ENCODE measurements at places on chromosomes 6 and 20. TPM values are rescaled to one million over a fixed set of nuclear protein-coding genes. Genes with fewer than 3 reads are reported as not detected.

The RPP40 gene
- 16.0 TPM for total RNA-seq

- DNase-seq, result no peak
These were observed 21.2 kb upstream of the NOP56 start for GRCh38 chr20:2631228-2631627.

GRCh38 chr6:36111526-36111925, 18.8 kb upstream of the MAPK13 start:
- no peak for DNase-seq

GRCh38 chr20:57582432-57583288, 21.8 kb downstream of the PCK1 start:
- no peak for DNase-seq

DNA sequence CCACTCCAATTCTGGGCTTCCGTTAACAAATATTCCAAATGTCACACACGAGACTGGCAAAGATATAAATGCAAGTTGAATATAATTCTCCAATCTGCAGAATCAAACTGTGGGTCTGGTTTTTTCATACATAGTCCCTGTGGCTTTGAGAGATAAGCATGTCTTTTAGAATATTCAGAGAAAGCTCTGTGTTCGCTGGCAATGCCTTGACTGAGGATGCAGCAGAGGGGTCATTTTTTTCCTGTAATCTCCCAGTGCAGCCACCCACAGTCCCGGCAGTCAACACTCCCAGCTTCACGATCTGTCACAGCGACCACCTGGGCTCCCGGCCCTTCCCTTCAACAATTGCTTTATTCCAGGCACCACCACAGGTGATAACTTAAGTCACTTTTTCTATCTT, 30.5 kb downstream of the MUC22 start:
- no peak for DNase-seq

- no peak for DNase-seq
These were observed 169.3 kb upstream of the BTBD3 start for GRCh38 chr20:11748436-11748835.

- DNase-seq, result no peak
These were observed 81.7 kb upstream of the NFATC2 start for GRCh38 chr20:51624157-51624731.

DNA sequence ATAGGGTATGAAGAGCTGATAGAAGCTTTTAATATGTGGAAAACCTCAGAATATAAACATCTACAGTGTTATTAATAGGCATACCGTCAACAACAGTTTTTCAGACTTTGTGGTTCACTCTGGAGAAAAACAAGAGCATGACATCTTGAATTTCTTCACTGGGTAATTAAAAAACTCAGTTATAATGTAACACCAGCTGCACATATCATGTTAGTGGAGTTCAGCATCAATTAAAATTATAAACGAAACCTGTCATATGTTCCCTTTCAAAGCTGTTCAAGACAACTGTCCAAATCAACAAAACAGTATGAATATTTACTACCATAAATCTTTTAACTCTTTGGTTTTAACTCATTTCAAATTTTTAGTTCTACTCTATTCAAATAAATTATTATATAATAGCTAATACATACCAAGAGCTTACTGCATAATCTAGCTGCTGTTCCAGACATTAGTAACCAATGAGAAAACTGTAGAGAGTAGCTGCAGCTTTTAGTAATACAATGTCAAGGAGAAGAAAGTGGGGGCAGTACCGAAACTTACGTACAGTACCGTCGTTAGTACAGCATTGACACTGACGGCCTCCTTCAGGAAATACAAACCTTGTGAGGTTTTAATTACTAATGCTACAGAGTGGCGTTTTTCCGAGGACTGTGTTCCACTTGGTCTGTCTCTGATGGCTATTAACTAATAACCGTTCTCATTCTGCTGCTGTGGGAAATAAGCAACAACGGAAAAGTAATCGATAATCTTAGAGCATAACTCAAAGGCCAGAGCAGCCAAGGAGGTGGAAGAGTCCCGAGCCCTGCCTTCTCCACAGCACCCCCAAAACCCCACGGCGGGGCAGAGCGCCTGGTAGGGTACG, 532 bp upstream of the PM20D2 start:
- DNase-seq, result no peak

- DNase-seq, result peak; percentile 2
These were observed 520 bp downstream of the SLC24A3 start for GRCh38 chr20:19212821-19213502.

DNA sequence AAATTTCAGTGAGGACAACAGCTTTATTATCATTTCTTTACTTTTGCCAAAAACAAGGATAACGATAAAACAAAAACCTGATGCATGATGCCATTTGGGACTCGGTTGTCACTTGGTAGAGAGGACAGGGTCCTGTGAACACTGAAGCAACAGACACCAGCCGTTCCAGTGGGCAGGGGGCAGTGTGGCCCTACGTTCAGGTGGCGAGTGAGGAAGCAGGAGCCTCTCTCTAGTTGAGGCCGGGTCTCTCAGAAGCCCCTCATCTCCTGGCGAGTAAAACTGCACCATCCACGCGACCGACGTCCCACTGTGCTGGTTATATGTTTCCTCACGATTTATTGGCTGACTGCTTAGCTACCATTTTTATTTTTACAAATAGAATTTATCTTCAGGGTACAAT, 231.6 kb downstream of the THBS2 start:
- no peak for DNase-seq

The ATAT1 gene
- 6.6 TPM for total RNA-seq

DNA sequence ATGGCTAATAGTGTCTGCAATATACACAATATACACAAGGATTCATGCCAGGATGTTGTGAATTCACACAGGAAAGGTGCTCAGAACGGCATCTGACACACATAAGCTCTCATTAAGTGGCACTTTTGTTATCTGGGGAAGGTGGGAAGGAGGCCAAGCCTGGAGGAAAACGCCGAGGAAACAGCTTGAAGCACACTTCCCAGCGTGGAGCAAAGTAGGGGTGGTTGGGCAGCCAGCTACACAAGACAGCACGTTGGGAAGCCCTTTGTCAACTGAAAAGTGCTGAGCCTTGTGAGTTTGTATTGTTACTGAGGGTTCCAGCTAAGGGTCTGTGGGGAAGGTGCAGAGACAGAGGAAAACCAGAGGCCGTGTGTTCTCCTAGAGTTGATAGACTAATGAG, 181.0 kb downstream of the ZMYND8 start:
- no peak for DNase-seq

DNA sequence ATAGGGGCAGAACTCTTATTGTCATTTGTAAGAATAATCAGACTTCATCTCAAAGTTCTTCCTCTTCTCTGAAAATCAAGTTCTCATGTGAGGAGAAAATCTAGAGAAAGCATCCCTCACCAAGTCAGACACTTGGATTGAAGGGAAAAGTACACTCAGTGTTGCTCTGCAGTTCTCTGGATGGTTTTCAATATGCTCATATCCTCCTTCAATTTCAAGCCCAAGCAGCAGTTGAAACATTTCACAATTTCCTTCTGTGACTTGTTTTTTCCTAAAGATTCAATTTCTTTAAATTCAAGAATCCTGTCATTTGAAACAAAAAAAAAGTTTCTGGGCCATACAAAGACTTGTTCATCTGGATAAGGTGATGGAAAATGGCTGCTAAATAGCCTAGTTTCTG, 140.2 kb upstream of the AHI1 start:
- no peak for DNase-seq

GRCh38 chr6:51494342-51494741, 593.1 kb downstream of the PKHD1 start:
- no peak for DNase-seq

DNA sequence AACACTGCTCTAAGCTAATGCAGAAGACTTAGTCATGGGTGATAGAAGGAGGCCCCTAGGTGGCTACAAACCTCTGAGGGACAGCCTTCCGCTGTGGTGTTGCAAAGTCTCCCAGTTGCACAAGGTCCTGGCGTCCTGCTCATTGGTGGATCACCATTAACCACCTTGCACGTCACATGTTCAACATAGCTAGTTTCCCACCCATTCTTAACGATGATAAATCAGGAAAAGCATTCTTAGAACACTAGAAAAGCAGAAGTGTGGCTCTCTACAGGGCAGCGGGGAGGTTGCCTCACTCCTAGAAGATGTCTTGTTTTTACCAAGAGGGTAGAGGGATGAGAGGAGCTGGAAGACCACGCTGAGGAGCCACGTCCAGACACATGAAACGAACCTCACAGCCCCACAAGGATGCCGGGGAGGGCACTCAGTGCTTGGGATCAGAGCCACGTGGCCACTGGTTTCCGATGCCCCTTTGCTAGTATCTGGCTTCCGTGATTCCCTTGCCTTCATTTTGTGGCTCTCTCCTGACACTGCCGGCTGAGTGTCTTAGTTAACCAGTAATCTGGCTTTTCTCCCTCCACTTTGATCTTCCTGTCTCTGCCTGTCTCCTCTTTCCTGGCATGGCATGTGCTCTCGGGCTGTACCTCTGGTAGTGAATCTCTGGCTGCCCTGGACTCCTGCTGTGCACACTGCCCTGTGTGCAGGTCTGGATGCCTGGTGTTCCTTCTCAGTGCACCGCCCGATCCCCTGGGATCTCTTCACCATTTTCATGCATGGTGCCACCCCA, 91.4 kb upstream of the NEDD9 start:
- DNase-seq, result no peak

The GABRR1 gene
- not detected for total RNA-seq

DNA sequence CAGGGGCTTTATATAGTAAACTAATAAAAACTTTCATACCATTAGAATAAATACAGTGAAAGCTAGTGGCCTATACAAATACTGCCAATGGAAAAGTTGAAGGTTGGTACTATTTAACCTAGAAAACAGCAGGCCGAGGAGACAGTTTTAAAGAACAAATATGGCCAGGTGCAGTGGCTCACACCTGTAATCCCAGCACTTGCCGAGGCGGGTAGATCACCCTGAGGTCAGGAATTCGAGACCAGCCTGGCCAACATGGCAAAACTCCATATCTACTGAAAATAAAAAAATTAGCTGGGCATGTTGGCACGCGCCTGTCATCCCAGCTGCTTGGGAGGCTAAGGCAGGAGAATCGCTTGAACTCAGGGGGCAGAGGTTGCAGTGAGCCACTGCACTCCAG, 24.8 kb downstream of the GLYATL3 start:
- no peak for DNase-seq

The VGLL2 gene
- not detected for total RNA-seq

DNA sequence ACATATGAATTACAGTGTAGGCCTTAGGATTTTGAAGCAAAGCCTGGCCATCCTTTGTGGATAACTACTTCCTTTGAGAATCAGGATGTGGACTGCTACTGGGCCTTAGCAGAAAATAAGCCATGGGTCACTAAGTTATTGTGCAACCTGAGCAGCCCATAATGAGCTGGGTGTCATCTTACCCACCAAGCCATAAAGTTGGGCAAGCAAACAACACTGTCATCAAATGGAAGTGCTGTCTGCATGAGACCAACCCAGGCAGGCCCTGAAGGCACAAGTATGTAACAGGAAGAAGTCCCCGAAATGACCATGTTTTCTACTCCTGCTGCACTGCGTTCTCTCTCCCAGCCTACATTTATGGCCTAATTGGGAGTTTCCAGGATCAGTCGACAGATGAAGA, 205.6 kb upstream of the GGTLC1 start:
- no peak for DNase-seq

The PIM1 gene
- 19.5 TPM for total RNA-seq

- DNase-seq, result no peak
These were observed 163.3 kb upstream of the SNX9 start for GRCh38 chr6:157659536-157660271.

GRCh38 chr6:51817832-51818231, 269.6 kb downstream of the PKHD1 start:
- DNase-seq, result no peak

DNA sequence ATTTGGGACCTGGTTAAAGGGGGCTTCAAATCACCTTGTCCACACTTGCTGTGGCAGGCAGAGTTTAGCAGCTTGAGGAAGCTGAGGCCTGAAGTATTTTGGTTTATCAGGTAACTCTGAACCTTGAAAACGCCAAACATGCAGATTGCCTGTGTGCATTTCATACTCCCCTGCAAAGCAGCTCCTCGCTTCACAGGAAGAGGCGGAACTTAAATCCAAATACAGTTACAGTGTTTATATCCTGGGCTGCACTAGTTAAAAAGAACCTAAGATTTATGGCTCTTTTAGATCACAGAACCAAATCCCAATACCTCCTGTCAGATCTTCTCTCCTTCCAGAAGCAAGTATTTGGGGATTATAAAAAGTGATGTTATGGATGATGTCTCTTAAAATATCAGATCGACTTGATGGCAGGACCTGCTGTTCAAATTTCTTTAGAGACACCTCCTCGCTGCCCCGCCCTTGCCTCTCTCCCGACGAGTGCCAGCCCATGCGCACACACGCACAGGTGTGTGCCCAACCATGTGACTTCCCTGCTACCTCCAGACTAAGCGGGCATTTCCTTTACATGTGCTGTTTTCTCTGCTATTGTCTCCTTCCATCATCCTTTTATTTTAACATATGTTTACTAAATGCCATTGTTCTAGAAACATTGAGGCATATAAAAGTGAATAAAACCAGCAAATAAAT, 224.6 kb upstream of the FOXQ1 start:
- no peak for DNase-seq

GRCh38 chr6:157520596-157521361, 139.8 kb downstream of the ZDHHC14 start:
- no peak for DNase-seq

The F13A1 gene
- 1.6 TPM for total RNA-seq

GRCh38 chr6:24283043-24283985, 74.5 kb downstream of the DCDC2 start:
- peak; percentile 88 for DNase-seq

DNA sequence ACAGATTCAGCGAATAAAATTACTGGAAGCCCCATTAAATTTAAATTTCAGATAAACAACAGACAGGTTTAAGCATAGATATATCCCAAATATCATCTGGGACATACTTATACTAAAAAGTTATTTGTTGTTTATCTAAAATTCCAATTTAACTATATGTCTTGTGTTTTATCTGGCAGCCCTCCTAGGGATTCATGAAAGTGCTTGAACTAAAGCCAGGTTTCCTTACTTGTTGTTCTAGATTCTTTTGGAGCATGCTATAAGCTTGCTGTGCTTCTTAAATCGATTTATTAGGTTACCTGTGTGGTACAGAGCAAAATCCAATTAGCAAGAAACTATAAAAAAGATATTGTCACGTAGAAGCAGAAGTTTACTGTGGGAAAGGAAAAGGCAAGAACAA, 202.5 kb upstream of the GMDS start:
- DNase-seq, result no peak
